Stimulated activated CD4-positive, alpha-beta T cell treated with anti-CD3 and anti-CD28 coated beads, Interleukin-12 subunit alpha, Interleukin-12 subunit beta, amount 100 ng/mL, for 24 hours (primary cell): ENCODE measurements at places on chromosomes 13 and 19.

GRCh38 chr13:25677956-25678355, 306.2 kb downstream of the ATP8A2 start:
- DNase-seq: no peak

DNA sequence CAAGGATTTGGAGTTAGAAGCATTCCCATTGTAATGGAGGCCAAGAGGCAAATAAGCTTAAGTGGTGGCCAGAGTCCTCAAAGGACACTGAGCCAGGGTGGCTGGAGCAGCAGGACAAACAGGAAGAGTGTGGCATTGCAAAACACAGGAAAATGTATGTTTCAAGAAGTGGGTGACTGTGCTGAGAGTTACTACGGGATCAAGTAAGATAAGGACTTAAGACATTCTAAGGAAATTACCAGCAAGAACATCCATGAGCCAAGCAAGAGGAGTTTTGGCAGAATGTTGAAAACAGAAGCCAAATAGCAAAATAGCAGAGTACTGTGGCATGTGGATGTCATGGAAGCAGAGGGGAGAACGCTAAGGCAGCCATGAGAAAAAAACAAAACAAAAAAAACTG, 104.2 kb downstream of the RAP2A start:
- DNase-seq: no peak

- peak; percentile 96 for DNase-seq
Observed at GRCh38 chr19:41308450-41309179, 1.4 kb upstream of the CCDC97 start.

DNA sequence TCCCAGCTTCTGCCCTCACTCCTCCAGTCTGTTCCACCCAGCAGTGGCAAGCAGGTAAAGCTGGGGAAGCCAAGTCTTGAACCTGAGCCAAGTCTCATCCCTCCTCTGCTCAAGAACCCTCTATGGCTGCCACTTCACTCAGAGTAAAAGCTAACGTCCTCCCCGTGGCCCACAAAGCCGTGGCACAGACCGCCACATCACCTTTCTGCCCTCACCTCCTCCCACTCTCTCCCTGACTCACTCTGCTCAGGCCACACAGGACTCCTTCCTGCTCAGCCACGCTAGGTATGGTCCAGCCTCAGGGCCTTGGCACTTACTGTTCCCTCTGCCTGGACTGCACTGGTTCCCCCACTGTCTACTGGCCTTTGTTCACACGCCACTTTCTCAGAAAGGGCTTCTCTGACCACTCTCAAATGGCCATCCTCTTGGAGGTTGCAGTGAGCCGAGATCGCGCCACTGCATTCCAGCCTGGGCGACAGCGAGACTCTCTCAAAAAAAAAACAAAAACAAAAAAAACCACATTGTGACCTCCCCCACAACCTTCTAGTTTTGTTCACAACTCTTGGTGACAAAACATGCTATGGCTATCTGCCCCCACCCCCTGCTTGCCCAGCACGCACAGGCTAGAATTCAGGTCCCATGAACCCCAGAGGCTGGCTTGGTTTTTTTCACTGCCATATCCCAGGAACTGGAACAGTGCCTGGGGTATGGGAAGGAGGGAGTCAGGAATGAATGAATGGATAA, 15.8 kb downstream of the NDUFB7 start:
- no peak for DNase-seq

DNA sequence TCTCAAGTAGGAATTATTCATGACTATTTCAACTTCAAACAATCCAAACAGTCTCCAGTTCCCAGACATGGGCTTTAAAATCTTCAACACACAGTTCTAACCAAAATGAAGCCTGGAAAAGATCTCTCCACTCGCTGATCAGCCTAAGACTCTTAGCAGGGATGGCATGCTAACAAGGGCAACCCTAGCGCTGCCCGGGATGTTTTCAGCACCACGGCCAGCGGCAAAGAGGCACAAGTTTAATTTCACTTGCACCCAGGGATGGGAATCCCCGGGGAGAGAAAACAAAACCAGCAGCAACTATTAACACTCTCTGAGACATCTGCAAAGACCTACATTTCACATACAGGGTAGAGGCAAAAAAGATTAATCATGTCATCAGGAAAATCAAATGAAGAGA, 43.0 kb downstream of the CACNA1A start:
- DNase-seq: peak; percentile 9

DNA sequence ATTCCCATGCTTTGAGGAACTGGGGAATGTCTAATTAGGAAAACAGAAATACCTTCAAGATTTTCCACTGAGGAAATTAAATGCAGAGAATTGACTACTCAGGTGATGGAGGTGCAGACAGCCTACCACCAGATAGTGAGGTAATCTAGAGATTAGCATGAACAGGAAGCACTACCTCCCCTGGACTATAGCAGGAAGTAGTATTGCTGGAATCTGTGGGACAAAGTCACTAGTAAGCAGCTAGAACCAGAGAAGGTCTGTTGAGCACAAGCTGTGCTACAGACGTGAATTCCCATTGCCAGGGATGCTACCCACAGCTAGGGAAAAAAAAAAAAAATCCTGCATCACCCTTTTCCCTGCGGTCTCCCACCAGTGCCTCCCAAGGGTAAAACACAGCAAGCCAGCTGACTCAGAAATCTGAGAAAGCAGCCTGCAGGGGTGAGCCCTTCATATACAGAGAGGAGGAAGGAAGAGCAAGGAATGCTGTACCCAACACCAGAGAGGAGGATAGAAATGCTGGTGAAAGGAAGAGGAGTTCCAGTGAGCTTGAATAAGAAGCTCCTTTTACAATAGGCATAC, 10.2 kb downstream of the ENOX1 start:
- DNase-seq: no peak

GRCh38 chr13:106772006-106772601, 204.2 kb upstream of the ARGLU1 start:
- no peak for DNase-seq

DNA sequence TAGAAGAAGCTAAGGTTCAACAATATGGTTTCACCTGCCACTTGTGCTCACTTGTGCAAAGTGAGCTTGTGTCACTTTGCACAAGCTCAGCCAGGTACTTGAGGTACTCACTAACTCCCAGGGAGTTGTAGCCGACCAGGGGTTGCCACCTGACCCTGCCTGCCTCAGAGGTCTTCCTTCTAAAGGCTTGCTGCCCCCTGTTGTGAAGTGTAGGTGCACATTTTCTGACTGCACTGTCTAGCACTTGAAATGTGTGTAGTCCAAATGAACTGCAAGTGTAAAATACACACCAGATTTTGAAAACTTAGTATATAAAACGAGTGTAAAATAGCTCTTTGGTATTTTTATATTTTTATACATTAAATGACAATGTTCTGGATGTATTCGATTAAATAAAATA, 230.8 kb downstream of the DLEU7 start:
- no peak for DNase-seq

DNA sequence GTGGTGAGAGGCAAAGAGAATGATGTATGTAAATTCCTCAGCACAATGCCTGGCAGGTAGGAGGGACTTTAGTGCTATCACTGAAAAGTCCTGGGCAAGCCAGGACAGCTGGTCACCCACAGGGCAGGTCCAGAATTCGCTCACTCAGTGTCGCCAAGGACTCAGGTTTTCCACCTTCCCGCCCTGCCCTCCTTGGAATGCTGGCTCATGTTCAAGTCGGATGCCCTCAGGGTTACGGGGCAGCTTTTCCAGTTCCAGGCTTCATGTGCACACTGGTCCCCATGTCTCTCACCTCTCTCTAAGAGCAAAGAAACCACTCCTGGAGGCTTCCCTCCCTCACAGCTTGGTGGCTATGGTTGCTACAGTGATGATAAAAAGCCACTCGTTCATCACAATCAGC, 24.8 kb upstream of the NAXD start:
- DNase-seq: no peak

DNA sequence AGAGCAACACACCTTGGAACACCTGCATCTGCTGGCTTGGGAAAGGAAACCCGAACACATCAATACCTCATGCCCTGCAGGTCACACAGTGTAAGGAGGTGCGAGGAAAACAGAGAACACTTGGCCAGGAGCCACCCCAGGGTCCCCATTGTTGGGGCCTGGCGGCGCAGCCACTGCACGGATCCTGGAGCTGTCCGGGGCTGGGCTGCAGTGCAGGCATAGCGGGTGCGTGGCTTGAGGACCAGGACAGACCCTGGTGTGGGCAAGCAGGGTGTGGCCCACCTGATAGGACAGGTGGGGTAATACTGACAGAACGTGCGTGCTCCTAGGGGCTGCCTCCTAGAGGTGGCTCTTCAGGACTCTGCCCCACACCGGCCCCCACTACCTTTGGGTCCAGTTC, 16.8 kb upstream of the TMEM160 start:
- DNase-seq: no peak

DNA sequence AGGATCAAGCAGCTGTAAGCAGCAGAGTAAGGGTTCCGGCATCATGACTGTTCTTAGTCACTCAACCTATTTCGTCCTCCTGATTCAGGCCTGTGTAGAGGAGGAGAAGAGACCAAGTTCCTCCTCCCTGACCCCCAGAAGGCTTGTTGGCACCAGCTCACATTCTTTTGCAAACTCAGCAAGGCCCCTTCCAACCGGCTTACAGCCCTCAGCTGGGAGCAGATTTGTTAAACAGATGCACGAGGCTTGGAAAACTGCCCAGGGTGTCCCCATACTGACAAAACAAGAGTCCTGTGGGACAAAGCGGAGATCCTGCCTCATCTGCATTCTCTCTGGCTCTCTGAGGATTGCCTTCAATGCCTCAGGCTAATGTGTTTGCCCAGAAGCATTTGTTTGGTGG, 113.2 kb upstream of the SOX21 start:
- no peak for DNase-seq

GRCh38 chr13:111079375-111079774, 35.7 kb upstream of the ARHGEF7 start:
- no peak for DNase-seq

DNA sequence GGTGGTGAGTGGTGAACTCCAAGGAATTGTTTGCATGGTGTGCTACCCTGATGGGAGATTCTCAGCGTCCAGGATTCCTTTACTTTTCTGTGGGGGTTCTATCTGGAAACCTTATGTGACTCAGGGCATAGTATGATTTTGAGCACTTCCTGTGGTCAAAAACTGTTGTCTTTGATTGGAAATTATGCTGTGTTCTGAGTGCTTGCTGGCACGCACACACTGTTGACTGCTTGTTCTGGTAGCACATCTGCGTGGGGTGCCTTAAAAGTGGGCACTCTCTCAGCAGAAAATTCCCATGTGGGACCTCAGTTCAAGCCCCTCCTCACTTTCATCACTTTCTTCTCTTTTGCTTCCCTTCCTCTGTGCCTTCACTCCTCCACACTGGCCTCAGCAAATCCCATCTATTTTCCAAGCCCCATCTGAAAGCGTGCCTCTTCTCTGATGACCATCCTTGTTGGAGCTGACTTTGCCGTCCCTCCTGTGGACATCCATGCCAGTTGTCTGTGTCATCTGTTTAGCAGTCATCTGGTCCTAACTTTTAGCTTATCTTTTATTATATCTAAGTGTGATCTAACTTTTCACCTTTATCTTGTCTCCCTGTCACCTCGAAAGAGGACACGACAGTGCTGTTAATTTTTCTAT, 56.4 kb upstream of the NPAS1 start:
- no peak for DNase-seq

- DNase-seq: no peak
Observed at GRCh38 chr19:34363094-34363493, 1.9 kb upstream of the GPI start.

- no peak for DNase-seq
Observed at GRCh38 chr13:34172048-34172447, 354.1 kb downstream of the RFC3 start.

- DNase-seq: no peak
Observed at GRCh38 chr19:56619121-56619520, 23.8 kb upstream of the SMIM17 start.

GRCh38 chr19:13130886-13131490, 12.9 kb downstream of the NACC1 start:
- DNase-seq: no peak

- no peak for DNase-seq
Observed at GRCh38 chr19:44684892-44685863, 13.8 kb upstream of the CEACAM16 start.

- DNase-seq: no peak
Observed at GRCh38 chr13:36370108-36370429, 23.9 kb upstream of the SPART start.

DNA sequence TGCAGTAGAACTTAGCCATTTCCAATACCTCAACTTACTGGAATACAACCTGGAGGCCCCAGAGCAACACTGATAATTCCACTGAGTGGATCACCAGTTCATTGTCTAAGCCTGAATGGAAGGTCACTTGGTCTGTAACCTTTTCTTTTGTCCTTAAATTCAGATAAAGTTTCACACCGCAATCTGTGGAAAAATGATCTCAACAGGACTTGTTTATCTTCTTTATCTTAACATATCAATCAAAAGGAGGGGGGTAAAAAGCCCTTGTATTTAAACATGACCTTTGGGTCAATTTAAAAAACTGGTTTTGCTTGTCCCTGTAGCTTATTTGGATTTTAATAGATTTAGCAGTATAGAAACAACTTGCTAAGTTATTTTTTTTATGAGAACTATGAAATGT, 21.6 kb downstream of the SAE1 start:
- no peak for DNase-seq

- DNase-seq: no peak
Observed at GRCh38 chr19:18716857-18717256, 33.4 kb downstream of the CRTC1 start.

GRCh38 chr13:23790577-23791170, 98.5 kb downstream of the MIPEP start:
- DNase-seq: no peak

DNA sequence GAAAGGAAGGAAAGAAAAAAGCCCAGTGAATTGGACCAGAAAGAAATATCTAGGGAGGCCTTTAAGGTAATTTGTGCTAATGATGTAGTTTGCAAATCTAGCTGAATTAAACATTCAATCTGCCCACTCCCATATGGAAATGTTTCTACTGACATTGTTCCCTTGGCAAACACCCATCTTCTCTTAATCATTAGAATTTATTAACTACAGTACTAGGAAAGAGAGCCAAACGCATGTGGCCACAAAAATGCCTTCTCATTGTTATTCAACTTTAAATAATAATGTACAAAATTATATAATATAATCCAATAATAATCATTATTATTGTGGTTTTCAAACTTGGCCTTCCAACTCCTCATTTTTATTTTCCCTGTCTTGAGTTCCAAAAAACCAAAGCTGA, 234.7 kb downstream of the NHLRC3 start:
- DNase-seq: no peak

DNA sequence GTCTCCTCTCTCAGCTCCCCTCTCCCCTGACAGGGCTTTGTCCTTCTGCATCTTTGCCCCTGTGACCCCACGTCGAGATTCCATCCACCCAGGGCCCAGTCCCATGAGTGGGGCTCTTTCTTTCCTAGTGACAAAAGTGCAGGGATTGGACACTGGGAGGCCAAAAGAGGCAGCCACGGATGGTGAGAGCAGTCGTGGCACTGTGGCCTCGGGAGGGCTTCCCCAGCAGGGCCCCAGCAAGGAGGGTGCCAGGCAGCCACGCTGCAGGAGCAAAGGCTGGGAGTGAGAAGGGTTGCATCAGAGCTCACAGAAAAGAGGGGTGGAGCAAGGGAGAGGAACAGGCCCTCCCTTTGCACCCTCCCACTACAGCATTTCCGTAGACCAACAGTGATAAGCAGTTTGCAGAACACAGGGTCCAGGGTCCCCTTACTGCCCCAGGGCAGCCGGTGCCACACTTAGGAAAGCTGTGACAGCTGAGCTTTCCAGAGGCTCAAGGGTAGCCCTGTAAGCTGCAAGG, 4.9 kb downstream of the ZSCAN1 start:
- no peak for DNase-seq
